ENCODE measurements at places on chromosomes 16 and 17. TPM values are rescaled to one million over a fixed set of nuclear protein-coding genes. Genes with fewer than 3 reads are reported as not detected.

PLEKHM1 gene
- total RNA-seq = 30.2 TPM

ATP1B2 gene
- 0.11 TPM for total RNA-seq

SLC25A10 gene
- total RNA-seq = 0.53 TPM

LGALS3BP gene
- 365 TPM for total RNA-seq

HOXB5 gene
- 0.53 TPM for total RNA-seq

FNDC8 gene
- not detected for total RNA-seq
